ENCODE measurements at places on chromosomes 5 and 9.
A peak's percentile ranks its signal among the peaks of the same experiment; 100 is the strongest.

DNA sequence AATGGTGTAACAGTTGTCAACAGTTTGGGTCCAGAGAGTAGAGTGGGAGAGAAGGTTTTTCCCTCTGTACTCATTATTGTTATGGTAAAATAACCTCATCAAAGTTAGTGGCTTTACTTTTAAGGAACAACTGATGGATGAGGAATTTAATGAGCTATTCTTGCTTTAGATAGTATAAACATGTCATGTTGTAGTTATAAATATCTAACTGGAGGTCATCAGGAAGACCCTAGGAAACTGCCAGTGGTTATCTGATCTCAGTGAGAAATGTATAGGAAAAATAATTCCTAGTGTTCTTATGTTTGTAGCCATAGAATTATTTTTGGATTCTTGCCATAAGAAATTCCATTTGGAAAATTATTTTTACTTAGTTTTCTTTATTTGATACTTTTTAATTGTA lies 4.1 kb downstream of the ERCC6L2 start:
- DNase-seq = no peak

GRCh38 chr9:124022201-124023121 lies 10.9 kb downstream of the LHX2 start:
- no peak for DNase-seq

- no peak for DNase-seq
These were observed 60.9 kb downstream of the YTHDC2 start for GRCh38 chr5:113574417-113574816.

DNA sequence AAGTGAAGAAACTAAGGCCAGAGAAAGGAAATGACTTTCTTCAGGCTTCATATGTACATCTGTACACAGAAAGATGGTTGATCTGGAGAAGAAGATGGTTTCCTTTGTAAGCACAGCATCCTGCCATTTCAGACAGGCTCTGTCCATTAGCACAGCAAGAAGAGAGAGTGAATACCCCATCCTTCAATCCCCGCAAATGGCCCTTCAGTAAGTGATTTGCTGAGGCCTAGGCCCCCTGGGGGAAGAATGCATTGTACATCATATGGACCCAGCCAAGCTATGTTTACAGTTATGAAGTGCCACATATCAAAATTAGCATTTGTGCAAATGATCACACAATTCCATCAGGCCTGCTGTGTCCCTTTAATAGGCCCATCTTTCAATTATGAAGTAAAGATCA lies 657.4 kb downstream of the BRINP1 start:
- DNase-seq = no peak

GRCh38 chr5:169097374-169098326 lies 203.3 kb downstream of the SLIT3 start:
- no peak for DNase-seq

- peak; percentile 39 for DNase-seq
These were observed at the start of gene MSANTD3 for GRCh38 chr9:100426530-100427365. Gene MSANTD3, plus strand, starts transcription at chr9:100427143. Its CDS starts 14,796 bp downstream, at chr9:100441939.

- peak; percentile 25 for DNase-seq
These were observed 102.4 kb downstream of the CDK5RAP2 start for GRCh38 chr9:120477534-120478001.

DNA sequence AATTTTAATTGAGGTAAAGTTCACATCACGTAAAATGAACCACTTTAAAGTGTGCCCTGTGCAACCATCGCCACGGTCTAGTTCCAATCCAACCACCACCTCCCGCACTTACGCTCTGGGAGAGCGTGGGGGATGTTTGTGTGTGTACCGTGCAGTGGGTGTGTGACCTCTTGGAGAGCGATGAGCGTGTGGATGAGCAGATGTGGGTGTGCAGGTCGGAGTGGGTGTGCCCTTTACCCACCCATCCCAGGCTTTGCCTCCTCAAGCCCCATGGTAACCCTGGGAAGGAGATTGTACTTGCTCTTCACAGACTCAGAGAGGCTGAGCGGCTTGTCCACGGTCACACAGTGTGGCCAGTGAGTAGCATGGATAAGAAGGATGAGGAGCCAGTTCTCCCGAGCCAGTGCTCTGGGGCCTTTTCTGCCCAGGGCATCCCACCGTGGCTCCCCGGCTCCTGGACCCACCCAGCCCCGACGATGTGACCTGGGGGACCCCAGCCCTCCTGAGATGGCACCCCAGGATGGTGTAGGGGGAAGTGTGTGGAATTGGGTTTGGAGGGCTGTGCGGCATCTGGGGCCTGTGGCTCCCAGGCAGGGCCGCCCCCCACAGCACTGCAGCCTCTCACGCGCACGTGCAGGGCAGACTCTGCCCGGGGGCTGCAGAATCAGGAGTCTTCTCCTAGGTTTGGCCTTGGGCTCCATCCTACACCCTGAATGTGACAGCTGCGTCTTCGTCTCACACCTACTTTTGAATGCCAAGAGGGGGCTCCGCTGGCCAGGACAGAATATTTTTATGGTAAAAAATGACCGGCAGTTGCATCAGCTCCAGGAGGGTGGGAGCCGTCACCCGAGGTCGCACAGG lies 13.6 kb downstream of the LHX3 start:
- no peak for DNase-seq

- peak; percentile 20 for DNase-seq
These were observed 607.2 kb upstream of the CLINT1 start for GRCh38 chr5:158466191-158466590.

- DNase-seq = no peak
These were observed 9.3 kb downstream of the NAIF1 start for GRCh38 chr9:128057724-128058409.

- peak; percentile 62 for DNase-seq
These were observed 9.1 kb downstream of the ENHO start for GRCh38 chr9:34513567-34514214.

DNA sequence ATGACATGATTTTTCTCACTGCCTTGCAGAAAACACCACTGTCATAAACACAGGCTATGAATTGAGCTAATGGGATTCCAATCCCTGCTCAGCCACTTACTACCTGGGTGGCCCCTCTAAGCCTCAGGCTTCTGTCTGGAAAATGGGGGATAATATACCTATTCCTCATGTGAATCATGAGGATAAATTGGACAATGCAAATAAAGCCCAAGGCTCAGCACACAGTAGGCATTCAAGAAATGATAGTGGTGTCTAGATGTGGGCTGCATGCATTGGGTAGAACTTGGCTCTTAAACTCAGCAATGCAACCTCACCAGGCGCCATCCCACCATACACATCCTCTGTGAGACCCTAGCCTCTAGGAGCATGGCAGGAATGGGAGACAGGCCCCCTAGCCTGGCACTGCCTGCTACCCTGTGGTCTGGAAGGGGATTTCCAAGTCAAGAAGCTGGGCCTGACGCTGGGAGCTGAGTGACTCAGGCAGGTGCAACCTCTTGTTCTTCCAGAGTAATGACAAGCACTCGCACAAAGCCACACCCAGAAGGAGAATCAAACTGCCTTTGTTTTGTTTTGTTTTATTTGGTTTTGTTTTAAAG lies 2.3 kb upstream of the TNIP1 start:
- no peak for DNase-seq

DNA sequence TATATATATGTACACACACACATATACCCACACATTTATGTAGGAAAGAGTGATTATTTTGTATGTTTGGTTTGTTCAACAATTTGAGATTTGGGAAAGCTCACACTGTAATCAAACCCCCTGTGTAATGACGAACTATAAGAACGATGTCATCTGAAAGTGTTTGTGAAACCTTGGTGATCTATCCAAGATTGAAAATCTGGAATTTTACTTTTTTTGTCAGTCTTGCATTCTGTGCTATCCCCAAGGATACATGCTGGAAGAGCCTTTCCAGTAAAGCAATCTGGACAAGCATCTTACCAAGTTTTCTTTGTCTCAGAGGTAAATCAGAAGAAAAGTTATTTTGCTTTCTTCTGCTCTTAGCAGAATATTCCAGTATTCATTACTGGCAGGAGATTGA lies 23.3 kb downstream of the SGCD start:
- no peak for DNase-seq

DNA sequence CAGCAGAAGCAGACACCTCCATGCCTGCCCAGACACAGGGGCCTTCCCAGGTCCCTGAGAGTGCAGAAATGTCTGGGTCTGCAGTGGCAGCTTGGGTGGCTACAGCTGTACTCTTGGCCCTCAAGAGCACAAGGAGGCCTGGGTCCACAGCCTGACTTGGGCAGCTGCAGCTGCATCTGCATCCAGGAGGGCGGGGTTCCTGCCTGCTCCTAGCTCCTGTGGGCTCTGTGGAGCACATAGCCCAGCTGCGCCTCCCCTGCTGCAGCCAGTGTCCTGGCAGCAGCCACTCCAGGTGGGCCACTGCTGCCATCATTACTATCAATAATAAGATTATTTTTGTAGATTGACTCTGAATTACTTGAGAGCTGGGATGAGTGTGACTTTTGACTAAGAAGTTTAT lies 162.0 kb upstream of the PTCH1 start:
- DNase-seq = no peak

GRCh38 chr5:76404223-76405211 lies 1.4 kb downstream of the IQGAP2 start:
- DNase-seq = peak; percentile 6

DNA sequence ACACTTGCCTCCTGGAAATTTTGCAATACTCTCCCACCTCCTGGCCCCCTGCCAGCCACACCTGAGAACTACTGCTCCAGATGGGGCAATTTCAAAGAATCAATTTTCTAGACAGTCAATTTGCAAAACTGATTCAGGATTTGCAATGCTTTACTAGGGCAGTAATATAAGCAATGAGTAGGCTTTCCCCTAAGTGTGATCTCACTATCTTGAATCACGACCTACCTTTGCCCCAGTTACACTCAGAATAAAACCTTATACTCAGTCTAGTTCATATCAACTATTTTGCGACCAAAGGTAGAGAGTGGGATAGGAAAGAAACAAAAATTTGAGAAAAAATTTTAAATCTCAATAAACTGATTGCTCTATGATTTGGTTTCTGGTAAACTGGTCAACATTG lies 54.4 kb downstream of the DROSHA start:
- no peak for DNase-seq

- peak; percentile 31 for DNase-seq
These were observed 36.4 kb upstream of the IPPK start for GRCh38 chr9:92706218-92706940.

DNA sequence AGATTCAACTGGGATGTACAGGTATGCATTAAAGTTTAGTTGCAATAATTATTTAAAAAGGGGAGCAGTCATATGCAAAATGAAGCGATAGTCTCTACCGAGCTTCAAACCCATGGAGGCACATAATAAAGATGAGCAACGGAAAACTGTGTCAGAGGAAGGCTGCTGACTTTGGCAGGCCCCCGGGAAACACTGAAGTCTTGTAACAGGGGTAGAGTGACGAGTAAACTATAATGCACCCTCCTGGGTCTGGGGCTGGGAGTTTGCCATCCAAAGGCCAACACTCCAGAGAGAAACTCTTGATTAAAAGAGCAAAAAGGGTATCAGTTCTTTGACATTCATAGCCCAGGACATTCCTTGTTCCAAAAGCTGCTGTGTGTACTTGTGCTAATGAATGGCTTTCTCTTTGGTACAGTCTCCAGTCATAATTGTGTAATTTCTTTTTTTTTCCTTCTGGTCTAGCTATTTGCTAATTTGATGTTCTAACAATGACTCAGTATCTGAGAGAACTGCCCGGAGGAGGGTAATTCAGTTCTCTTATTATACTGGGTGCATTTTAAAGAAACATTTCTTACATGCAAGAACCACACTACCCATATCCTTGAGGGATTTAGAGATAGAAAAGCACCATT lies 59.2 kb downstream of the TNC start:
- no peak for DNase-seq

GRCh38 chr5:31415009-31415923 lies 116.6 kb downstream of the DROSHA start:
- DNase-seq = no peak

DNA sequence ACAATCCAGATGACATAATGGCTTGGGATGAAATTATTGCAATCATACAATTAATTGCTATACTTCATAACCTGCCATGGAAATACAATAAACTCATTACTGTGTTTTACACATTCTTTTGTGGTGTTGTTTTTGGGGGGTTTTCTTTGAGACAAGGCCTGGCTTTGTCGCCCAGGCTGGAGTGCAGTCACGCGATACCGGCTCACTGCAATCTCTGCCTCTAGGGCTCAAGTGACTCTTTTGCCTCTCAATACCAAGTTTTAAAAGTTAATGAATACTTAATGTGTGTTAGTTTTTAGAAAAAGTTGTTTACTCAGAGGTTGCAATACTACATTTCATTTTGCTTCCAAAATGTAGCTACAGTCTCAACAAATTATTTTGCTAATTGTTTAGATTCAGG lies 598.4 kb downstream of the CHSY3 start:
- DNase-seq = no peak

- no peak for DNase-seq
These were observed 300.5 kb upstream of the CTNND2 start for GRCh38 chr5:12204761-12205160.

GRCh38 chr5:169546346-169546745 lies 37.2 kb upstream of the SPDL1 start:
- no peak for DNase-seq

- no peak for DNase-seq
These were observed 135.4 kb upstream of the TAS2R1 start for GRCh38 chr5:9765419-9766140.

DNA sequence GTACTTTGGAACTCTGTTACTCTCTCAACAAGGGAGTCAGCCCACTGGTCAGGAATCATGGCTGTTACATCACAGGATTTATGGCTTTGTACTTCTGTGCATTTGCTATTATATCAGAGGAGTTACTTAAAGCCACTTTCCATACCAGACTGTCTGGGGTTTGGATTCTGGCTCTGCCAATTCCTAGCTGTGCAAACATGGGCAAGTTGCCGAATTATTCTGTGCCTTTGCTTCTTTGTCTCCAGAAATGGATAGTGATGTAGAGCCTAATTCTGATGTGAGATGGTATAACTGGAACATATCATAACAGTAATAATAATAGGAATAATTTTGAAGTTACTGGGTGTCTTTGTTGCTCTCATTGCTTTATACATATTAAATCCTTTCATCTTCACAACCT lies 1047.3 kb upstream of the SEMA6A start:
- no peak for DNase-seq

DNA sequence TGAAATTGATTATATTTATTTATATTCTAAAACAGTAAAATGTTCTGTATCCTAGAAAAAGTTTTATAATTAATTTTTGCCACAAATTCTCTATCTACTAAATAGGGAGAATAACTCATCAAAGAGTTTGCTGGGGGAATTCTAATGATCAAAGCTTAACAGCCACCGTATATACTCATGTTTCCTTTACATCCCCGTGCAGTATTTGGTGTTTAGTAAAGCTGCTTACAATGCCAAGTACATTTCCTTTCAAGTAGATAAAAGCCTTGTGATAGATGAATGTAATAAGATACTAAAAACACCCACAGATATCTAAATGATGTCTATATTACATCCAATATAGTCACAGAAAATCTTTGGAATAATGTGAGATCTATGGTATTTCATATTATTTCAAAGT lies 312.2 kb downstream of the HCN1 start:
- DNase-seq = no peak

- no peak for DNase-seq
These were observed 38.0 kb downstream of the TGFBI start for GRCh38 chr5:136066661-136067271.

Measured in NCI-H526 (cell line).